Effector memory CD4-positive, alpha-beta T cell (primary cell): ENCODE measurements at places on chromosomes 3 and 15.

- DNase-seq = no peak
Observed at GRCh38 chr3:37112987-37113386, 61.4 kb downstream of the LRRFIP2 start.

DNA sequence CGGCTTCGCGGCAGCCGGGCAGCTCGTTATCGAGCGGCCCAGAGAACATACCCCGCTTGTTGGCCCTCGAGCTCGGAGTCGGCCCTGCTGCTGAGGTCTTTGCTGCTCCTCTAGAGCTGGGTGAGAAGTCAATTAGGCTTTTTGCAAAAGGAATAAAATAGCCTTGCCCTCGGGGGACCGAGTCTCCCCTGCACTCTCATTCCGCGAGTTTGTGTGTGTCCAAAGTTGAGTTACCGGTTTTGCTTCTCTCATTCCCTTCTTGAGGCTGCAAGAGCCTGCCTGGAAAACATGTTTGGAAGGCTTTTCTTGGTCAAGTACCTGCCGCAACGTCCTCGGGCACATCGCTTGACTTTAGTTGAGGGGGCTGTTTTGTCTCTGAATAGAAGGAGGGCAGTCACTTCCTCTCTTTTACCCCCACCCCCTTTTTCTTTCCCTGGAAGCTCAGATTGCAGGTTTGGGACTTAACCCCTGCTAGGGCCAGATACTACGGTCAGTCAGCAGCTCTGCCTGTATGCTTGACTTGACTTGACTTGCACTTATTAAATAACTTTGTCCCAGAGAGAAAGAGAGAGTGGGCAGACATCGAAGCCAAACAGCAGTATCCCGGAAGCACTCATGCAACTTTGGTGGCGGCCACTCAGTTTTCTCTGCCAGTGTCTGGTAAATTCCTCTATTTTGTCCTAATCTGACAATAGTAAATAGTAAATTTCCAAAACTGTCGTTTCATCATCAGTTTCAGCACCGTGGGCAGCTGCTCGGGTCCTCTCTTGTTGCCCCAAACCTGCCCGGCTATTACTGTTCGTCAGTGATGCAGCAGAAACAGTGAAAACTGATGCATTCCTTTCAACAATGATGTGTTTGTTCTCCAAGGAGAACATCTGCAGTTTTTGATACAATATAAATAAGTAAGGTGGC is 609 bp downstream of the RNF13 start:
- DNase-seq = no peak

DNA sequence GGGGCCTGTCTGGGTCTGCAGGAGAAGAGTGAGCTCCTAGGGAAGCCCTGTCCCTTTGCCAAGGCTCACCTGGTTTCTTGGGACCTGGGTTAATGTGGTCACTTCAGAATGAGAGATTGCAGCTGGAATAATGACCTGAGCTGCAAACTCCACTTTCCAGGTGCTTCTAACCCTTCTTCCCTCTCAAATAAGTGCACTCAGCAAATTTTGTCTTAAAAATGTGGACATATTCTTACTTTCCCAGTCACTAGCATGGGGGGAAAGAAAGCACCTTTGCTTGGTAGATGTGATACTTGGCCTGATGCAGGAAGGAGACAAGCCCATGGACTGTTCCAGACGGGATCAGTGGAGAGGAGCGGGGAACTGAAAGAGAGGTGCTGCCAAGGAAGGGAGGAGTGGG is 38.9 kb upstream of the CDCP1 start:
- no peak for DNase-seq

DNA sequence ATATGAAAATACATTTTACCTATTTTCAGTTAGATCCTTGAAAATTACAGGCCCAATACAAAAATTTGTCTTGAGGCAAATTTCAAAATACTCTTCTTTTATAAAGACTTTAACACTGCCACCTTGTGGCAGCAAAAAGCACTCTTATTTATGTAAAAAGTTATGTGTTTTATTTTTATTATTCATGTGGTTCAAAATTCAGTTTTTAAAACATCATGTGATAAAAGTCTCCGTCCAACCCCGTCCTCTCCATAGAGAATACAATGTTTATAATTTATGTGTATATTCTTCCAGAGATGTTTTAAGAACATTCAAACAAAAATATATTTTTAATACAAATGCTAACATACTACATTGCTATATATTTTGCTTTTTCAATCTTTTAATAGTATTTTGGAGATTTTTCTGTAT is 36.9 kb upstream of the TRIM59 start:
- no peak for DNase-seq

DNA sequence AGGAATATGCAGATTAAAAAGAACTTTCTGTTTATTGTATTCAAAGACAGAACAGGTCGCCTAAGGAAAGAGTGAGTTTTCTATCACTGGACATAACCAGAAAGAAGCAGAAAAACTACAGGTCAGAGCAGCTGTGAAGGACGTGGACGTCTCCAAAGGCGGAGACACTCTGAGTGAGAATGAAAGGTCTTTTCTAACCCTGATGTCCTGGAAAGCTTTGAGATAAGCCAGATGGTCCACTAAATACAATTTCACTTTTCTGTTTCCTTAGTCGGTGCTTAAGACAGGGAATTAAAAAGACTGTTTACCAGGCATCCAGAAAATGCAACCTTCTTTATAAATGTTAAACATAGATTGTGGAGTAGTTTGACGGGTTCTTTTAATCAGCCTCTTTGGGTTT is 360.4 kb downstream of the FGF12 start:
- no peak for DNase-seq

GRCh38 chr3:140715035-140715434 is 37.2 kb downstream of the TRIM42 start:
- DNase-seq = no peak

DNA sequence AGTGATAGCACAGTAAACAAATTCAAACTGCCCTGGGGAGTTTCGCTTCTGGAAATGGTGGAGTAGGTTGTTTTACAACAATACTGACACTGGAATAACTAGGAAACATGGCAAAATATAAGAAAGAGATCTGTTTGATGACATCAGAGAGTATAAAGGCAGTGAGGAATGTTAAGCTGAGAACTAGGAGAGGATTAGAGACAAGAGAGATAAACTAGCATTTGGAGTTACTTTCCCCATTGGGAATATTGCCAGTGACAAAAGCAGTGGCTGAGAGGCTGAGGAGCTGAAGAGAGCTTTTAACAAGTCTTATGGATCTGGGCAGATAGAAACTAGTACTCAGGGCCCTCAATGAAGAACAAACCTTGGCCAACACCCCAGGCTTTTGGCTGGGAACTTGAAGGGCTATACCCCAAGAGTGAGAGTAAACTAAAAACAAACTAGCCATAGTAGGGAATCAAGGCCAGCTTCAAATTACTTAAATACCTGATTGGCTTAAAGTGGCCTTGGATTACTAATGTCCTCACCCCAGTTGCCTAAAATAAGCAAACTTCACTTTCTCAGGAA is 280.4 kb downstream of the KLF13 start:
- DNase-seq = no peak

GRCh38 chr3:1010228-1010627 is 82.6 kb upstream of the CNTN6 start:
- DNase-seq = no peak

GRCh38 chr15:27906802-27907201 is 192.3 kb downstream of the OCA2 start:
- DNase-seq = no peak

DNA sequence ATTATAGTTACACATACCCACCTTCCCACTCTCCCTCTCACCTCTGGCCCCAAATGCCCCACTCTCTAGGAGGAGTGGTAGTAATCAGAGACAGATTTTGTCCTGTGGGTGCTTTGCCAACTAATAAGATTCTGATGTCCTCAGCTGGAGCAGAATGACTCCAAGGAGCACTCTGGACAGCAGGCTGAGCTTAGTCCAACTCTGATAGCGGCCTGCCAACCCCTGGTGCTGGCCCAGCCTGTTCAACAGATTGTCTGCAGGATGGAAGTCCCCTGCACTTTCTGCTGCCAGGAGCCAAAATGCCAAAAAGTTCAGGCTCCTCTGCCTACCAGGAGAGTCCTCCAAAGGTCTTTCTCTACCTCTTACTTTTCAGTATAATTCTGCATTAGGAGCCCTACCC is 160.5 kb upstream of the UMPS start:
- no peak for DNase-seq

GRCh38 chr3:129989414-129989813 is 14.9 kb downstream of the TRH start:
- DNase-seq = no peak

DNA sequence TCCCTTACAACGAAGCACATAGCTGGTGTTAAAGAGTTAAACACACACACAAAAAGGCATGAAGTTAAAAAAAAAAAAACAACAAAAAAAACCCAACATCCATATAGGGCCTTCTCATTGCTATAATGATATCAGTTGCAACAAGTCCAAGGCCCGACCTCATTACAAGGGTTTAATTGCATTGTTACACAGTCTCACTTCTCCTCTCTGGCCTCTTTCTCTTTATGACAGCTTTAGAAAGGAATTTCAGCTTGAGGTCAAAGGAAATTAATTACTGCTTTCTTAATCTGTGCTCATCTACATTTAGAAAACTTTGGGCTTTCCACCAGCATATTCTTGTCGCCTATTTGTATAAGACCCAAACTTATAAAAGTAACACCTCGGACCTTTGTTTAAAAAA is 342.1 kb downstream of the NR2F2 start:
- no peak for DNase-seq

- DNase-seq = no peak
Observed at GRCh38 chr3:60307562-60308199, 943.6 kb downstream of the FHIT start.

DNA sequence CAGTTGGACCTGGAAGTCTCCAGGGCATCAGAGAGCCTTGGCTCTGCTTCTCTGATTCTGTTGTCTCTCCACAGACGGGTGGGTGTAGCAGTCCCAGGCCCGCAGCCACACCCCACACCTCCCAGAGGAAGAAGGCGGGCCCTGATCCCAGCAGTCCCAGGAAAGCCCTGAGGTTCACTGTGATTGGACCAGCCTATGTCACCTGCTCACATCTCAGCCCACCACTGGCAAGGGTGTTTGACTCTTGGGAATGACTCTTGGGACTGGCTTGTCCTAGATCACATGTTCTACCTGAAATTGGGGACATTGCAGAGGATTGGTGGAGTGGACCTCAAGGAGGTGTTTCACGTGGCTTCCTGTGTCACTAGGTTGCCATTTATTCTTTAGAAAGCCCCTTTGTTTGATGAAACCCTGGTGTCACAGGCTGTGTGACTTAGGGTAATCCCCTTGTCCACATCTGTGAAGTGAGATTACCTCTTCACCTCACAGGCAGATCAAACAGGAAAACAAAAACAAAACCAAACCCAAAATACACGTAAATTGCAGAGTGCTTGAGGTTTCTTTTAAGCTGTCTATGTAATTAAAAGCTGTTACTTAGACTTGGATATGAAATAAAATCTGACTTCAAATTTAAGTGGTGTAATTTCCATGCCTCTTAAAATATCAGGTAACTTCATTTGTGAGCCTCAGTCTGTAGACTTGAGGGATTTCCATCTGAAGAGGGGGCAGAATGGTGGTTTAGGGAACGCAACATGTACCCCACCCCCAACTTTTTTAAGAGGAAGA is 26.7 kb downstream of the FLNB start:
- DNase-seq = peak; percentile 7

DNA sequence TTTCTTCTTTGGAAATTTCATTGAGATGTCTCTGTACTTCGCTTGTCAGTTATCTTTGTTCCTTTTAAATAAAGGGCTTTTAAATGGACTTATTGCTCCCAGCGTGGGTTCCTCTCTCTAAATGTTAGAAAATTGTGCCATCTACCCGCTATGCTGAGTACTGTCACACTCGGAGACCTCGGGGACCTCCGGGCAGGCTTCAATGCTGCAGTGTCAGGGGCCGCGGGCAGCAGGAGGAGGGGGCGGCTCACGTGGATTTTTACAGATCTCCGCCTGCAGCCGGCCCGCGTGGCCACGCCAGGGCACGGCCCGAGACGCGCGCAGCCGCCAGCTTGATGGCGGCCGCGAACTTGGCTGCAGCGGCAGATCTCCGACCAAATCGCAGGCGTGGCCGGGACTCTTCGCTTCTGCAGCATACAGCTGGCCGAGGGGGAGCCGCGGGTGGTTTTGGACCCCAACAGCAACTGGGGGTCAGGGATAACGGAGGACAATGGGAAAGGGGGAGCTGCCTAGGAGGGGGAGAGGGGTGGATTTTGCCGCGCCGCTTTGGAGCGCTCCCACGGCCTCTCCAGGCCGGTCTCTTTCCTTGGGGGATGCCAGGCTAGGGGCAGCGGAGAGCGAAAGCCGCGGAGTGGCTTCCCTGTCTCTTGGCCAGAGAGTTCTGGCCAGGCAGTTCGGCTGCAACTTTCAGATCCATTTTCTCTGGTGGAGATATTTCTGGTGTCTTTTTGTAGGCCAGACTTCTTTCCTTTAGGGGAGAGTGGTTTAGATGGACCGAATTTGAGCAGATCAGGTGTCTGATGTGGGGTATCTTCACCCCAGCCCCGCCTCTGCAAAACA is 15.3 kb downstream of the NR2F2 start:
- no peak for DNase-seq

DNA sequence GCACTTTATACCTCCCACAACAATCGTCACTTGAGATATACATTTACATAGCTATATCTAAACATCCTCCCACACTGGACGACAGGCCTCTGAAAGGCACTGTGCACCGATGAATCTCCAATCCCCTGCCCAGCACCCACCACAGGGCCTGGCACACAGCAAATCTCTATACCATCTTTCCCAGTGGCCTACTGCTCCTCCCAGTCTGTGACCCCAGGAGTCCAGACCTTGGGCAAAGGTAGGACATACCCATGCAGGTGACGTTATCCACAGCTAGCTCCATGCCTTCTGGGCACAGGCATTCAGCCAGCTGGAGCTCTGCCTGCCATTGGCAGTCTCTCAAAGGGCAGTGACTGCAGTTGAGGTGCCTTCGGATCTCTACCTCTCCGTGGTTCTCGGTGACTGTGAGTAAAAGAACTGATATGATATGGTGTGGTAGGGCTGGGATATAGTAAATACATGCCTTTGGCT is 5.8 kb downstream of the LTK start:
- no peak for DNase-seq

- no peak for DNase-seq
Observed at GRCh38 chr15:60004846-60005351, 788 bp downstream of the FOXB1 start.

DNA sequence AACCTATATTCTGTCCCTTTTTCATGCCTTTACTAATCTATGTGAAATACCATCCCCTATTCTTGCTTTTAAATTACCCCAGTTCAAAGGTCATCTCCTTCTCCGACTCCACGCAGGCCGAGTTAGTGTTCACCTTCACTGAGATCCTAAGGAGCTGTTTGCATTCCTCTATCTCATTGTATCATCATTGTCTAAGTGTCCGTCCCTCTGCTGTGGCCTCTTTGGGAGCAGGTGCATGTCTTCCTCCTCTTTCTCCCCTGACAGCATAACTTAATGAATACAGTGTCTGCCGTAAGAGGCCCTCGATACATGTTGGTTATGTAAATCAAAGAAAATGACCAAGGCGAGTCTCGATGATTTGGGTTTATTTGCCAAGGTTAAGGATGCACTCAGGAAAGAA is 4.9 kb upstream of the PPP1R2 start:
- no peak for DNase-seq

- DNase-seq = no peak
Observed at GRCh38 chr3:175248832-175249231, 389.7 kb downstream of the NAALADL2 start.

- DNase-seq = no peak
Observed at GRCh38 chr15:35629766-35630165, 83.8 kb upstream of the DPH6 start.
